HEK293T (cell line): ENCODE measurements at places on chromosomes 4 and X.

- no peak for DNase-seq
Observed at GRCh38 chr4:103496800-103497199, 223.0 kb downstream of the TACR3 start.

DNA sequence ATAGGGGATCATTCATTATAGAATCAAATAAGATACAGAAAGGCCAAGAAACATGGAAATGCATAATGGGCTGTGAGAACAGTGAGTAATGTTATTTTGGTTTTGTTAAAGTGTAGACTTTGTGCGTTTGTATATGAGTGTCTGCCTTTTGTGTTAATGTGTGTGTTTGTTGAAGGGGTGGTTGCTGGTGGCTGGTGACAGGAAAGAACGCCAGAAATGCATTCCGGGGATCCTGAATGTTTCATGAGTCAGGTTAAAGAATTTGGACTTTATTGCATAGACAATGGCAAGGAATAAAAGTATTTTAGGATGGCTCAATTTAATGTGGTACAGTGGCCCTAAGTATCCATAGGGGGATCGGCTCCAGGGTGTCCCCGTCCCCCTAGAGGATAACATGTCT is 1228.9 kb downstream of the PCDH7 start:
- DNase-seq, result no peak

- no peak for DNase-seq
Observed at GRCh38 chr4:124090021-124090420, 622.5 kb downstream of the ANKRD50 start.

DNA sequence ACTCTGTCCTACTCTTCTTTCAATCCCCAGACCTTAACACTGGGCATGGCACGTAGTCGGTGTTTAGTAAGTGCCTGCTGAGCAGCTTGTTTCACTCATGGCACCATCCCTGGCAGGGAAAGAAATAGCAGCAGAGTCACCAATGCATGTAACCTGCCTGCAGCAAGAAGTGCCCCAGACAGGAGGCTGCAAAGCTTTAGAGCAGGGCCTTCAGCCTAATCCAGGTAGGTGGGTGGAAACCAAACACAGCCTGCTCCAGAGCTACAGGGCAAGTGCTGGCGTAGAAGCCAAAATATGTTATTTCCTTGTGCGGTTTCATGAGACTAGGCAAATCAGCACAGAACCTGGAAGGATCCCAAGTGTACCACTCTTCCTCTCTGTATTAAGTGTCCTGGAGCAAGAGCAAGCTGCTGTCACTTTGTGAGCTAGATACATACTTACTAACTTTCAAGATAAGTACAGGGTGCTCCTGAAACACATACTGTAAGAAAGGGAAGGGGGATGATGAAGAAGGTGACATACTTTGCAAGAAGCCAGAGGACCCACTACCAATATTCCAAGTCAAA is 5.5 kb downstream of the PROM1 start:
- DNase-seq, result no peak

DNA sequence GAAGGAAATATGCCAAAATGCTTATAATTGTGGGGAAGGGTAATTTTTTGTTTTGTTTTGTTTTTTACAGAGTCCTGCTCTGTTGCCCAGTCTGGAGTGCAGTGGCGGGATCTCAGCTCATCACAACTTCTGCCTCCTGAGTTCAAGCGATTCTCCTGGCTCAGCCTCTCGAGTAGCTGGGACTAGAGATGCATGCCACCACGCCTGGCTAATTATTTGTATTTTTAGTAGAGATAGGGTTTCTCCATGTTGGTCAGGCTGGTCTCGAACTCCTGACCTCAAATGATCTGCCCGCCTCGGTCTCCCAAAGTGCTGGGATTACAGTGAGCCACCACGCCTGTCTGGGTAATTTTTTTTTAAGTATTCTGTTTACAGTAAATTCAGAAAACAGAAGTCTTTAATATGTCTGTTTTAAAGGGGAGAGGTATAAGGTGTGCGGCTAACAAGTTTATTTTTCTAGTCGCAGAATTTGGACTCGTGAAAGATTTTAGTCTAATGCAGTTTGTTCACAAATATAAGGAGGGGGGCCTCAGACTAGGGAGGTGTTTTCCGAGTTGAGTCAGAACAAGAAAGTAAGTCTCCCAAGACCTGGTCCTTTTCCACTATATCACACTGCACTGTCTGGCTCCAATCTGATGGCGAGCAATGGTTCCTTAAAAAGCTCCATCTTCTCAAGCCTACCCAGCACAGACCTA is 1.5 kb downstream of the ACSL1 start:
- DNase-seq, result no peak

DNA sequence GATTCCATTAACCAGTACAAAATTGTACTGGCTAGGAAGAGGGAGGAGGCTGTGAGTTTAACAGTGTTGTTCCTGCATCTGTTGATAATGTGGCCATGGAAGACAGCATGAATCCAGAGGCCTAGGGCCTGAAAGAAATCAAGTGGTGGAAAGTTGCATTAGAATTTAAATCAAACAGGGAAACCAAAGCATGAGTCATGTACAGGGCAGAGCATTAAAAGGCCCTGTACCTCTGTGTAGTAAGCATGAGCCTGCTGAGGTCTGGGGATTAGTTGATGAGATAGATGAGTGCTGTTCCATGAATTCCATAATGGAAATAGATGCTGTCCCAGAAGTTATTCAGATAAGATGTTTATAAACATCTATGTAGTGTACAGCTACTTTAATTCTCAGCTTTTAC is 58.3 kb downstream of the MID1IP1 start:
- no peak for DNase-seq

- no peak for DNase-seq
Observed at GRCh38 chr4:4641661-4642495, 100.0 kb upstream of the STX18 start.

DNA sequence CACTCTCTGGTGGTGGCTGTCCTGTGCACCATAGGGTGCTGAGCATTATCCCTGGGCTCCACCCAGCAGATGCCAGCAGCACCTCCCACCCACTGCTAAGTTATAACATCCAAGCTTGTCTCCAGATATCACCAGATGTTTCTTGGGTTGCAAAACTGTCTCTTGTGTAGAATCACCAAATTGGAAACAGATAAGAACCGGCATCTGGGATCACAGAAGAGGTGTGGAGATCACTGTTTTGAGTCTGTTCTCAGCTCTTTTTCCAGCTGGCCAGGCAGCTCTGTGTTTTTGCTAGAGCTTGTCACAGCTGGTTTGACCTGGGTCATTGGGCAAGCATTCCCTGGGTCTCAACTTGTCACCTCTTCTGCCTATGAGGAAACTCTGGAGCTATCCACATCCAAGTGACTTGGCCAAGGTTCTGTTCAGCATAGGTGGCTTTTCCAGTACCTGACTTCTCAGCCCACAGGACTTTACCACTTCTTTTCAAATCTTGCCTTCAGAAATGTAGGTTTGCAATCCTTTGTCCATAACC is 15.3 kb upstream of the PUDP start:
- no peak for DNase-seq

DNA sequence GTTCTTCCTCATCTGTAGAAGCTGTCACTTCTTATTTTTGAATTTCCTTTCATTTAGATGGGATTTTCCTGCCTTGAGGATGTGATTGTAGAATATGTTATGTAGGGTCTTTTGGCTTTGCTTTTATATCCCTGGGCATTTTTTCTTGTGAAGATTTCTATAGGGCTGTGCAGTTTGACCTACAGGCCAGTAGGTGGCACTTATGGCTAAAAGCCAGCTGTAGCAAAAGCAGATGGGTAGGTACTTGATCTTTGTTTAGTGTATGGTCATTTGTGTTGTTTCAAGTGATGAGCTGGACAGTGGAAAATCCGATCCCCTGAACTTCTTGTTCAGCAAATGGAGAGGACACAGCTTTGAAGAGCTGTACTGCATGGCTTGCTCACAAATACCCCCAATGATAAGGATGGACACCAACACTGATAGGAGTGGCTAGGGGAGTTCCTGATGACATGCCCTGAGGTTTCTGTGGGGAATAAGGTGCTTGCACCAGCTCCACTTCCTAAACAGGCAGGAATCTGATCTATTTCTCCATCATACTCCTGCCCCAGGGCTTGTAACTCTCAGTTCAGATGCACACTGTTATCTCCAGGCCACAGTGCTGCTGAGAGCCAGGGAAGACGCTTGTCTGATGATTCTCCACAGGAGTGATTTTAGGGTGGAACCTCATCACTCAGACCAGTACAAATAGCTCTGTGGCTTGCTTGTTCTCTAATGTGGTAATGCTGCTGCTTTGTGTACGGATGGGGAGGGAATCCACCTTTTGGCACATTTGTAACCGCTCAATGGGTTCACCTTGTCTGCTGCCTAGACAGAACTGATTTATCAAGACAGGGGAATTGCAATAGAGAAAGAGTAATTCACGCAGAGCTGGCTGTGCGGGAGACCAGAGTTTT is 417.1 kb upstream of the MAGEB16 start:
- peak; percentile 6 for DNase-seq

DNA sequence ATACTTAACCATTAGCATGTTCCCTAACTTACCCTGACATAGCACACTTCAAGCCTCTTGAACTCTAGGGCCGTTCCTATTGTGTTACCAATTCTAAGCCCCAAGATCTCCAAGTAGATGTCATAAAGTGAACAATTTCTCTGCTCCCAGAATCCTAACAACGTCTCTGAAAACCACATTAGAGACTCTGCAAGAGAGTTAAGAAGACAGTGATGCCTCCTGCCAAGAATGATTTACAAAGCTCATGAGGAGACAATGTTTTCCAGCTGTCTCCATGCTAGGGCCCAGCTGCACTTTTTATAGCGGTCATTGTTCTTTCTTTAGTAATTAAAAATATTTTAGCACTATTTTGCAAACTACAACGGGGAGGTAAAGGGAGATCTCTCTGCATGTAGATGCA is 358.4 kb downstream of the PPP3CA start:
- DNase-seq, result no peak

GRCh38 chr4:128323401-128323800 is 35.8 kb upstream of the PGRMC2 start:
- no peak for DNase-seq

GRCh38 chr4:56283375-56283774 is 103.9 kb downstream of the AASDH start:
- no peak for DNase-seq

DNA sequence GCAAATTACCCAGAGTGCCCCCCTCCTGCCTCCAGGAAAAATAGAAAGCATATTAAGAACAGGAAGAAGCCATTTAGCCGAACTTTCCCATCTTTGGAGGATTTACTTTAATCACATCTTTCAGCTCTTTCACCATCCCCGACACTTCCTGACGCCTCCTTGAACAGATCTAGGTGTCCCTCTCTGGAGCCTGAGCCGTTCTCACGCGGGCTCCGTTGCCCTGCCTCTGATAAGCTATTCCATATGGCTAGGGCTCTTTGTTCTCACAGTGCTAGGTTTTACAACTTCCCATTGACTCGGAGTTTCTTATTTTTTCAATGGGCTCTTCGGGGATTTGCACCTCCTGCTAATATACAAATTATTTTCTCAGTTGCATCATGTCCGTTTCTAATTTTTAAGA is 82.1 kb upstream of the GPC4 start:
- no peak for DNase-seq

- no peak for DNase-seq
Observed at GRCh38 chr4:137430171-137430570, 102.1 kb downstream of the PCDH18 start.

DNA sequence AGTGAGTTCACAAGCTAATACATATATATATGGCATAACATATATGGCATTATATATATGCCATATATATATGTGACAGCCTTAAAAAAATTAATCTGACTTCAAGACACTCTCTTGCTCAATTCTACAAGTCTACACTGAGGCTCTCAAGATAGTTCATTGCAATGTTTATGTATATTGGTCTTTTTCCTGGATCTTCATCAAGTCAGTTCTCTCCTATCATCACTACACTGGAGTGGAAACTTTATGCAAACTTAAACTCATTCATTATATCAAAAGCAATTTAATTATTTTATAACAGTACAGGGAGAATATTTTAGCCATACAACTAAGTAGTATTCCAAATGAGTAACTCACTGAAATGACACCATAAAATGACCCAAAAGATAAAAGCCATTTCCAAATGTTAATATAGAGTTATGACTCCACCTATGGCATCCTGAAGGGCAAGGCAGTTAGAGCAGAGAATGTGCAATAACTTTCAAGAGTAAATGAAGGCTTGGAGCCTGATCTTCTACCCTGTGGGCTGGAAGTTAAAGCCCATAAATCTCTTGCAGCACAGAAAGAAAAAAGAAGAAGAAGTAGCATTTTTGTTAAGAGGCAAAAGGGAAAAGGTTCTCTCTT is 176.3 kb upstream of the SLIT2 start:
- DNase-seq, result no peak

DNA sequence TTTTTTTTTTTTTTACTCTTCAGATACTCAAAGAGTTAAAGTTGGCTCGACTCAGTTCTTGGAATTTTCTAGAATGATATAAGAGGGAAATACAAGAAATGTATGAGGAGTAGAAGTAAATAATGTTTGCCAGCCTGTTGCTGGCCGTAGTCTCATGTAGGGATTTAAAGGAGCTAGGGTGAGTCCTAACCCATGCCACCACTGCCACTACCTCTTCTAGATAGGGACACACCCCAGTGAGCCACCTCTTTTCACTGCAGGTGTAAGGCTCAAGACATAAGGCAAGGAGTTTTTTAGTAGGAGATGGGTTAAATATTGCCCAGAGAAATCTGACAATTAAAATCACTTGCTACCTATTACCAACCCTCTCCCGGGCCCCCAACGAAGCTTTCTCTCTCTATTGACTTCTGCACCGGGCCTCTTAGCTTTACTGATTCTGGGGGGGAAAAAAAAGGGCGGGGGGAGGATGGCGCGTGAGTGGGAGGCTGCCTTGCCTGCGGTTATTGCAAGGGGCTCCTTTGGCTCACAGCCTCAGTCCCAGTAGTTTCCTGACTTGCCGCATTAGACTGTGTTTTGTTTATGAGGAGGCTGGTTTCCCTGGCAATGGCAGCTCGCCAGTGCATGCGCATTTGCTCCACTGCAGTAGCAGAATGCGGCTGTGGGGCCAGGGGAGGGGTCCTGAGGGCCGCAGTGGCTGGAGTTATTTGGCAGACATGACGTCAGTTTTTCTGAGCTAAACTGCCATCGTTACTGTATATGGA is 3.0 kb downstream of the LINC00632 start:
- peak; percentile 46 for DNase-seq

GRCh38 chr4:150419939-150420338 is 162.0 kb upstream of the MAB21L2 start:
- no peak for DNase-seq

DNA sequence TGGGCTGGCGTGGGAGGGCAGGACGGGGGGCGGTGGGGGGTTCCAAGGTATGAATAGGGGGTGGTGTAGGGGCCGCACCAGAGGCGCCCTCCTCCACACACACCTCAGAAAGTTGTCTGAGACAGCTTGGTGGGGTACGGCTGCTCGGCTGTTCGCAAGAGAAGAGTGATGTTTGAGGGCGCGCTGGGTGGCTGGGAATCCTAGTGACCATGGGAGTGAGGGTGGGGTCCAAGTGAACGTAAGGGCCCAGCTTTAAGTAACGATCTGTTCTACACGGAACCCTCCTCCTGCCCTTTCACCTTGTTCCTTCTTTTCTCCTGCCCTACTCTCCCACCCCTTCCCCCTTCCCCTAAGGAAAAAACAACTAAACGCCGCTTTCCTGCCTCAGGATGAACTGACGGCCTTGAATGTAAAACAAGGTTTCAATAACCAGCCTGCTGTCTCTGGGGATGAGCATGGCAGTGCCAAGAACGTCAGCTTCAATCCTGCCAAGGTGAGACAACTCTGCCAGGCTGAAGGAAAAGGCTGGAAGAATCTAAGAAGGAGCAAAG is 664 bp downstream of the MED12 start:
- DNase-seq, result no peak

- DNase-seq, result no peak
Observed at GRCh38 chr4:89245459-89245858, 62.1 kb downstream of the GPRIN3 start.

- DNase-seq, result no peak
Observed at GRCh38 chr4:119693126-119693525, 64.5 kb upstream of the PDE5A start.

- no peak for DNase-seq
Observed at GRCh38 chrX:4668802-4669536, 955.5 kb upstream of the PRKX start.
